ENCODE measurements at places on chromosomes 11 and 22.
A peak's percentile ranks its signal among the peaks of the same experiment; 100 is the strongest.

GRCh38 chr11:79088967-79089366, 351.9 kb downstream of the TENM4 start:
- DNase-seq = no peak

GRCh38 chr11:57403802-57404147, 13.3 kb upstream of the PRG2 start:
- DNase-seq = no peak

DNA sequence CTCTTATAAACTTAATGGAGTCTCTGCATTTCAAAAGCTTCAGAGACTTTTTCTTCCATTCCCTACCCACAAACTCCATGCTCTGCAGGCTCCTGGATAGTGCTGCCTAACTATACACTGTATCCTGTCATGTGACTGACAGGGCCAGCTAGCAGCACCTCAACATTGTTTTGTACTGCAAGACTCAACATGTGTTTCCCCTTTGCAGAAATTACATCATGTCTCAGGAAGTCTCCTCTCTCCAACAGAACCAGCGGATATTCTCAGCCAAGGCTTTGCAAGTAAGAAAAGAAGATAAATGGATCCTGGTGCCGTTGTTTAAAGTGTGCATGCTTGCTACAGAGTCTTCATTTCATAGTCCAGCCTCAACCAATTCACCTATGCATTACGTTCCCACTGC, 164.0 kb upstream of the UBASH3B start:
- DNase-seq = no peak

DNA sequence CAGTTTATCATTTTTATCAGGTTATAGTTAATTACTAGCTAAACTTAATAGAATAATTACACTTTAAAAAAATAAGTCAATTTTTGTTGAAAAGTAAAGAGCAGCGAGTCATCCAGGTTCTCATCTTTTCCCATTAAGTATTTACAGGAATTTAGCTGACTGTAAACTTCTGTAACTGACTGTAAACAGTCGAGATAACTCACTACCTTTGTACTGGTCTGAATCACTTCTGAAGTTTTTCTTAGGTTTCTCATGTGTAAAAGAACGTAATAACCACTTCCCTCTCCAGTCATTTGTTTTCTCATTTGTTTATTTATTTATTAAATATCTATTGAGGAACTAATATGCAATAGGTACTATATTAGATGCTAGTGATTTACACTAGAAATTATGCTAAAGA, 270.8 kb downstream of the DYNC2H1 start:
- no peak for DNase-seq

DNA sequence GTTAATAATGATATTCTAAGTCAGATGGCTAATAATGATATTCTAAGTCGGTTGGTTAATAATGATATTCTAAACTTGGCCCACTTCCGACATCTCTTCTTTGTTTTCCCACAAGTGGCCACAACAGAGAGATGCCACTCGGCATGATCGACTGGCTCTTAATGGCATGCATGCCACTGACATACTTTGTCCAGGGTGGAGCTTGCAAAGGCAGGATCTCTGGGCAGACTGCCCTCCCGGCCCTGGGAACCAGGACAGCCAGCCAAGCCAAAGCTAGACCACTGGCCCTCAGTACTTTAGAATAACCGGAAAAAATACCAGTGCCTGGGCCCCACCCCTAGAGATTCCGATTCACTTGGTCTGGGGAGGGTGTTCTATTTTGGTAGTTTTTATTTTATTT, 78.1 kb downstream of the KIAA1671 start:
- DNase-seq = no peak

GRCh38 chr22:36565686-36566085, 36.7 kb upstream of the EIF3D start:
- DNase-seq = no peak

DNA sequence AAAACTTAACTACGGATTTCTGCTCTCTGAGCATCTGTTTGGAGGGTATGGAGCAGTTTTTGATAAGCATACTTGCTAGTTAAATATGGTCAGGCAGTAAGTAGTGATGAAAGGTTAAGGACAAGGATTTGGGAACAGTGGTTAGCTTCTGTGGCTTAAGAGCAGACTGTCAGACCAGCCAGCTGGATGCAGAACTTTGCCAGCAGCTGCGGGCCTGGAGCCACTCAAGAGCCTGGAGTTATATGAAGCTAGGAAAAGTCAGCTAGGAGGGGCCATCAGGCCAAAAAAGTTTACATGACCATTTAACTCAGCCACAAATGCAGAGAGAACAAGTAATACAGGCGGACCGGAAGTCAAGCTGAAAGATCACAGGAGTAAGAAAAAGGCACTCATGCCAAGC, 1817.7 kb downstream of the LRRC4C start:
- DNase-seq = no peak

DNA sequence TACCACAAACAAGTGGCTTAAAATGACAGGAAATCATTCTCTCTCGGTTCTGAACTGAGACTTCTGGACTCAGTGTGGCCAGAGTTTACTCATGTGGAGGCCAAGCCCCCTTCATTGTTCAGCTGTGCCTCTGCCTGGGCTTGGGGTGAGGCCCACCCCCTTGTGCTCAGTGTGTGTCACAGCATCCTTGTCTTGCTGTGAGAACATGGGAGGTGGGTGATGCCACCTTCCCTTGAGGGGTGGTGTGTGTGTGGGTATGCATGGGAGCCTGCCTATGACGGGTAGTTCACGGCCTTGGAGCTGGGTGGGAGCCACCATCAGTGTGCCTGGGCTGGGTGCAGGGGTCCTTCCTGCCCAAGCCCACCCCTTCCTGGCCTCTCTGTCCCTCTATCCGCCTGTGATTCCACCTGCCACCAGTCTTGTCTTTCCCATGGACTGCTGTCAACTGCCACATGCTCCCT, 101.7 kb downstream of the MORC2 start:
- no peak for DNase-seq

- no peak for DNase-seq
Observed at GRCh38 chr11:128067780-128068179, 519.6 kb downstream of the ETS1 start.

- no peak for DNase-seq
Observed at GRCh38 chr22:37511395-37512104, 7.7 kb downstream of the CARD10 start.

DNA sequence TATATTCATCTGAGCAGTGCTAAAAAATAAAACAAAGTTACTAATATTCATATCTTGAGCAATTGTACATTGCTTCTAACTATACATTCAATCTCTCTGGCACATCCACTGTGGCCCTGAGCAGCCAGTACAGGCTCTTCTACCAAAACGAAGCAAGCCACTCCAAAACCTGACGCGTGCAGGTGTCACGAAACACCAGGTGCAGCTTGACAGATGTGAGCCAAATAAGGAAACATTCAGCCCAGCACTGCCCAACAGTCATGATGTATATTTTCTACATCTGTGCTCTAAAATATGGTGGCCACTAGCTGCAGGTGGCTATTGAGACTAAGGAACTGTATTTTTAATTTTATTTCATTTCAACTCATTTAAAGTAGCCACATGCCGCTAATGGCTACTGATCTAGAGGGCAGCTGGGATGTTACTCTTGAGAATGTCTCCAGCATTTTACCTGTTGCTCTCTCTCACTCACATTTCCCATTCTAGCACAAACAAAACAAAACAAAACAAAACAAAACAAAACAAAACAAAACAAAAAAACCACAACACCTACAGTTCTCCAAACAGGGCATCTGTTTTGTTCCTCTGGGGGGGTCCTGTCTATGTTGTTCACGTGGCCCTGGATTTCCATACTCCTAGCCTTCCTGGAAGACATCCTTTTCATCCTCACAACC, 77.7 kb downstream of the LARGE1 start:
- no peak for DNase-seq

DNA sequence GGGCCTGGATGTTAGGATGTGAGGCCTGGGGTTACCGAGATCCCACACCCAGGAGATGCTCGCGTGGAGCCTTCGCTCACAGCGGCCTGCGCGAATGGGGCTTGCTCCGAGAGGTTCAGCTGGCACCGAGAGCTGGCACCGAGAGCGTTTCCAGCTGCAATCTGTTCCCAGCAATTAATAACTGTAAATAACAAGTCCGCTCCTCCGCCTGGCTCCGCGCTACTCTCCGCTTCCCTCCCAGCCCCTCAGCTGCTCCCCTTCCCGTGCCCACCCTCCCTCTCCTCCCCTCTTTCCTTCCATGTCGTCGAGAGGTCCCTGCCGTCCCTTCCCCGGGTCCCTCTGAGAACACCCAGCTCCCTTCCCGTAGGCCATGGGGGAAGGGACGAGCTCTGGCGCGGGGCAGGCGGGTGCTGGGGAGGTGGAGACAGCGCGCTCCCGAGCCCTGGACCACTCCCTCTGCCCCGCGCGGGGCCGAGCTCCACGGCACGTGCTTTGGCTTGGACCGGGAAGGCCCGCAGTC, 110.8 kb downstream of the WNT7B start:
- no peak for DNase-seq

DNA sequence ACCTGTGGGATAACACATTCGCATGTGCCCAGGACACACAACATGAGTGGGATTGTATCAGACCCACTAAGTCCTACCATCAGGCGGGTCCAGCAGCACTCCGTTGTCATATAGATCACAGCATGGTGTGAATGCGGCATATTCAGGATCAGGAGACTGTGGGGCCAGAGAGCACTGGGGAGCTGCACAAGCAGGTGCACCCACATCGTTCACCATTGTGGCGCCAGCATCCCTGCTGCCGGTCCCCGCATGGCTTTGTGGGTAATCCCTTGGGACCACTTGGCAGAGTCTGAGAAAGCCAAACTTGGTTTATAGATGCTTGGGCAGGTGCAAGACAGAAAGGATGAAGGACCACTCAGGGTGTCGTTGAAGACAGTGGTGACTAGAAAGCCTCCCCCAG, 201.6 kb upstream of the B3GAT1 start:
- no peak for DNase-seq

GRCh38 chr11:132627981-132628380, 904.3 kb downstream of the OPCML start:
- no peak for DNase-seq

DNA sequence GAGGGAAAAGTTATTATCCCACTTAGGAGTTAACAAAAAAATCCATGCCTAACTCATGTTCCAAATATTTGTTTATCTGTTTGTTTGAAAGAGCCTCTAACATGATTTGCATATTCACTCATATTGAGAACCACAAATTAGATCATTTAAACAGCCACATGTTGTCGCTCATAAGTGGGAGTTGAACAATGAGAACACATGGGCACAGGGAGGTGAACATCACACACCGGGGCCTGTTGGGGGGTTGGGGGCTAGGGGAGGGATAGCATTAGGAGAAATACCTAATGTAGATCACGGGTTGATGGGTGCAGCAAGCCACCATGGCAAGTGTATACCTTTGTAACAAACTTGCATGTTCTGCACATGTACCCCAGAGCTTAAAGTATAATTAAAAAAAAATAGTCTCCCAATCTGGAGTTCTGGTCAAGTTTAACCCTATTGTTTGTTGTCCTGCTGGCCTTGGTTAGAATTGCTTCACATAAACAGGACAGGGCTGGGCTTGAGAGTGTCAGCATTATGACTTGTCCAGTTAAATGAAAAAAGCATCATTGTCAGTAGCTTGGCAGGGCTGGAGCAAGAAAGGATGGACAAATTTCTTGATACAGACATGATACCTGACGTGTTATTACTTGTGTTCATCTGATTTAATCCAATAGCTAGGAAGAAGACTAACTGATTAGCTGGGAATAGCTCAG, 57.8 kb upstream of the PSMA1 start:
- peak; percentile 23 for DNase-seq

DNA sequence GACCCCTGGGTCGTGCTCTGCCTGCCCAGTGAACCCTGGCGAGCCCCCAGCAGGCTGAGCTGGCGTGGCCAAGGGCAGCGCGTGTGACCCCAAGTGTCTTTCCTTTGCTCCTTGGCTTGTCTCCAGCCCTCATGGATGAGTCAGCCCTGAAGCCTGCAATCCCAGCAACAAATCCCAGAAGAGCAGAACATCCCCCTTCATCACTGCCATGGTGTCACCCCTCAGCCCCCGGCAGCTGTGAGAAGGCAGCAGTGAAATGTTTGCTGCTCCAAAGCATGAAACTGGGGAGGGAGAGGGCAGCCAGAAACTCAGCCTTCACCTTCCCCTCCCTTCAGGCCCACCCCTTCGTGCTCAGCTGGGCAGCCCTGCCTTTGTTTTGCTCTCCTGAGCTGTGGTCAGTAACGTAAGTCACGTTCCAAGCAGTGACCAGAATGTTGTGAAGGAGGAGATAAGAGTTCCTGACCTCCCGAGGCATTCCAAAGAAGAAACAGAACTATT, 29.8 kb downstream of the ADAMTS15 start:
- DNase-seq = no peak

GRCh38 chr22:36386900-36387708, 663 bp downstream of the MYH9 start:
- peak; percentile 60 for DNase-seq

GRCh38 chr11:71065841-71066240, 186.5 kb downstream of the SHANK2 start:
- no peak for DNase-seq

DNA sequence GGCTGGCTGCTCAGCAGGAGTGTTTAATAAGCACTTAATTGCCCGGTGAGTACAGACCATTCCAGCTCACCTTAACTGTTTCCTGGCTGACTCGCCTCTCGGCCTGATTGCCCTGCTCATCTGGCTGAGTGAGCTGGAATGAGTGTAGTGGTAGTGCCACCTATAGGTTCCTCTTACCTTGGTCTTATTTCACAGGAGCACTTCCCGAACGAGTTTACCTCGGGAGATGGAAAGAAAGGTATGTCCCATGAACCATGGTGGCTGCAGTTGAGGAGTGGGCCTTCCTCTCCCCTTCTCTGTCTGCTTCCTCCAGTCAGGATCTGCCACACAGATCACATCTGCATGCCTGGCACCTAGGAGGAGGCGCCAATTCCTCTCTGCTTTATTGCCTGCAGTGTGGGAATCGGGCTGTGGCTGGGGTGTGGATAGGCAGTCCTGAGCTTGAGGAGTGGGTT, 26.7 kb downstream of the UPB1 start:
- DNase-seq = no peak

DNA sequence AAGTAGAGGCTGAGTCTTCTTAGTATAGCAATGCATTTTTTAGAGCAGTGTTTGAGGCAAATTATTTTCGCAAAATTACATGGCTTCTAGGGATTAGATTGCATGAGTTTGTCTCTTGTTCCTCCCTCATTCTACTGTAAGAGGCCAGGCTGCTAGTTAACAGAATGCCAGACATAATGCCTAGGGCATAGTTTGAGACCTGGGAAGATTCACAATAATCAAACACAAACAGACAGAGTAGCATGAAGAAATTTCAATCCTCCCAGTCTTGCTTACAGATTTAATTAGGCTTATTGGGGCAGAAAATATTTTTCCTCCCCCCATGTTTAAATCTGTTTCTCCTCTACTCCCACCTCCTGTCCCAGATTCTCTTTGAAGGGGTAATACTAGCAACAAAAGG, 48.3 kb downstream of the ARHGEF12 start:
- DNase-seq = no peak

GRCh38 chr11:12285106-12285505, 92.3 kb upstream of the PARVA start:
- no peak for DNase-seq
